ENCODE measurements at places on chromosomes 5 and 9. TPM values are rescaled to one million over a fixed set of nuclear protein-coding genes. Genes with fewer than 3 reads are reported as not detected.

The PNPLA7 gene
- 2.0 TPM for total RNA-seq

The PTGES gene
- total RNA-seq, result 0.19 TPM

- no peak overlapping the region for H3K27ac ChIP-seq
- H3K36me3 ChIP-seq, result no peaks in the 10 kb centered on the region
- H3K27me3 ChIP-seq, result peaks cover 12% of the 10 kb centered on the region
- DNase-seq, result no peak
- H3K4me3 ChIP-seq, result no peak overlapping the region
Measured at GRCh38 chr9:120374239-120374638, 205.7 kb downstream of the CDK5RAP2 start.

- H3K36me3 ChIP-seq, result no peaks in the 10 kb centered on the region
- peak overlapping the region; percentile 89 for H3K4me3 ChIP-seq
- H3K27me3 ChIP-seq, result peaks cover 17% of the 10 kb centered on the region
Measured at GRCh38 chr9:120712539-120713031, 1.7 kb downstream of the MEGF9 start.

DNA sequence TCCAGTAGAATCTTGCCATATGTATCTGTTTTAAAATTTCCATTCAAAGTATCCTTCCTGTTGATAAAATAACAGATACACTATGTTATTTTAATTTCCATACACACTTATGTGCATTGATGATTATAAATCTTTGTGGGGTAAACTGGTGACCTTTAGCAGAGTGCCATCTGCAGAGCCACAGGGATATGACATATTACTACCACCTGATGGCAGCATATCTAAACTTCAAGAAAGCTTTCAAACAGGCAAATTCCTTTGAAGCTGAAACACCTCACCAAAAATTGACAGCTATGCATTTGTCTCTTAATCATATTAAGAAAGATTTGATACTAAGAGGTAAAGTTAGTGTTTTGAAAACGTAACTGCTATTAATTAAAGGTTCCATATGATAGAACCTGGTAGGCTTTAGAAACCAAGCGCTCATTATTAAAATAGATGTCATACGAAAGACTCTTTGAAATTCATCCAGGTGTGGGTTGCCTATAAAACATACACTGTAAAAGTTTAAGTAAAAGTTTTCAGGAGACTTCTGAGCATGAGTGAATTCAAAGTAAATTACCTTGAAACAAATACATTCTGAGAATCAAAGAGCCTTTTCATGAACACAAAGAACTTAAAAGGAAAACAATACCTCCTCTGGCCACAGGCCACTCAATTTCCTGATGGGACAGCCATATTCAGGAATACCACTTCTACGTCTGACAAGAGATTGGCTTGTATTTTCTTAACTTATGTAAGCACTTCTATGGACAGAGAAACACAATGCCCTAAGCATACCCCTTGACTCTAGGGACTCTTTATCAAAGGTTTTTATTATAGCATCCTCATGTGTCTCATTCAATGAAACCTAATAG lies 93.3 kb downstream of the KIAA0825 start:
- no peaks in the 10 kb centered on the region for H3K27me3 ChIP-seq
- H3K4me1 ChIP-seq, result peaks cover 13% of the 10 kb centered on the region
- no peaks in the 10 kb centered on the region for H3K36me3 ChIP-seq
- no peak overlapping the region for H3K4me3 ChIP-seq

- H3K27me3 ChIP-seq, result no peaks in the 10 kb centered on the region
- no peak overlapping the region for H3K27ac ChIP-seq
Measured at GRCh38 chr5:77994943-77995342, 218.8 kb upstream of the TBCA start.

The SPACA9 gene
- total RNA-seq, result 3.1 TPM

DNA sequence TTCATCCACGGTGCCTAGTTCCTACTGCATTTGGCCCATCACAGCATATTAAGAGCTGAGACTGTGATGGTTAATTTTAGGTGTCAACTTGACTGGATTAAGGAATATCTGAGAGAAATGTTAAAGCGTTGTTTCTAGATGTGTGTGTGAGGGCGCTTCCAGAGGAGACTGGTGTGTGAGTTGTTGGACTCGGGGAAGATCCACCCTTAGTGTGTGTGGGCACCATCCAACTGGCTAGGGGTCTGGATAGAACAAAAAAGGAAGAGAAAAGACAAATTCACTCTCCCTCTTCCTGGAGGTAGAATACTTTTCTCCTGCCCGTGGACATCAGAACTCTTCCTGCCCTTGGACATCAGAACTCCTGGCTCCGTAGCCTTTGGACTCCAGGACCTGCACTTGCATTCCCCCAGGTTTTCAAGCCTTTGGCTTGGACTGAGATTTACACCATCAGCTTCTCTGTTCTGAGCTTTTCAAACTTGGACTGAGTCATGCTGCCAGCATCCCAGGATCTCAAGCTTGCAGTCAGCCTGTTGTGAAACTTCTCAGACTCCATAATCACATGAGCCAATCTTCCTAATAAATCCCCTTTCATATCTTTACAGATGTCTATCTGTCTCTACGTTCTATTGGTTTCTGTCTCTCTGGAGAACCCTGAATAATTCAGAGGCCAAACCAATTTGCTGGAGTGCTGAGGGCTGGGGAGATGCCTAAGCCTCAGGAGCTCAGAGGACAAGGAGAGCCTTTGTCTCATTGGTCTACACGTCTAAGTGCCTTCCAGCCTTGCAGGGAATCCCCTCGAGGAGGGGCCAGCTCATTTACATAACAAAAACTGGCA lies 164.5 kb downstream of the DCP2 start:
- no peak overlapping the region for H3K4me3 ChIP-seq
- H3K4me1 ChIP-seq, result no peaks in the 10 kb centered on the region
- DNase-seq, result peak; percentile 42
- H3K27ac ChIP-seq, result no peak overlapping the region
- no peaks in the 10 kb centered on the region for H3K27me3 ChIP-seq
- peaks cover 97% of the 10 kb centered on the region for H3K36me3 ChIP-seq

DNA sequence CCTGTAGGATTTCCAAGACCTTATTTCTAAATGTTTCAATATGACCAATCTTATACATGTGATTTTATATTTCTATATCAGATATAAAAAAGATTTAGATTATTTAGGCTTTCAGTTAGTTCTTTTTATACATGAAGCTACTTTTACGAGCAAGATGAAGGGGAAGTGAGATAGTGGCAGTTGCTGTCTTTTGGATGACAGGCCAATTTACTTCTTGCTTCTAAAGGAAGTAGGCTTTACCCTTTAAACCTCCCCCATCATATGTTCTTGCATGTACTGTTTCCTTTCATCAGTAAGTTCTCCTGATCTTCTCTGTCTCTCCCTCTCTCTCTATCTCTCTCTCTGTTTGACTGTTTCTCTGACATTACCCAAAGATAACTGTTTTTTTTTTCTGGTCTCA lies 4.0 kb upstream of the TYRP1 start:
- no peak for DNase-seq
- no peaks in the 10 kb centered on the region for H3K36me3 ChIP-seq
- no peaks in the 10 kb centered on the region for H3K27me3 ChIP-seq
- H3K4me3 ChIP-seq, result no peak overlapping the region
- H3K27ac ChIP-seq, result no peak overlapping the region

The LPAR1 gene
- 7.0 TPM for total RNA-seq

GRCh38 chr5:23840083-23840482 lies 332.7 kb downstream of the PRDM9 start:
- no peak overlapping the region for H3K27ac ChIP-seq
- H3K4me3 ChIP-seq, result no peak overlapping the region
- H3K36me3 ChIP-seq, result no peaks in the 10 kb centered on the region
- no peak for DNase-seq

- no peaks in the 10 kb centered on the region for H3K27me3 ChIP-seq
- peaks cover 51% of the 10 kb centered on the region for H3K36me3 ChIP-seq
- H3K4me3 ChIP-seq, result peak overlapping the region; percentile 91
- DNase-seq, result no peak
Measured at GRCh38 chr9:89319015-89319905, 960 bp downstream of the SECISBP2 start.

GRCh38 chr5:111511831-111512374 lies 432 bp downstream of the STARD4 start:
- H3K27ac ChIP-seq, result peak overlapping the region; percentile 75
- no peaks in the 10 kb centered on the region for H3K36me3 ChIP-seq
- H3K27me3 ChIP-seq, result no peaks in the 10 kb centered on the region

The GDA gene
- total RNA-seq, result 5.0 TPM

DNA sequence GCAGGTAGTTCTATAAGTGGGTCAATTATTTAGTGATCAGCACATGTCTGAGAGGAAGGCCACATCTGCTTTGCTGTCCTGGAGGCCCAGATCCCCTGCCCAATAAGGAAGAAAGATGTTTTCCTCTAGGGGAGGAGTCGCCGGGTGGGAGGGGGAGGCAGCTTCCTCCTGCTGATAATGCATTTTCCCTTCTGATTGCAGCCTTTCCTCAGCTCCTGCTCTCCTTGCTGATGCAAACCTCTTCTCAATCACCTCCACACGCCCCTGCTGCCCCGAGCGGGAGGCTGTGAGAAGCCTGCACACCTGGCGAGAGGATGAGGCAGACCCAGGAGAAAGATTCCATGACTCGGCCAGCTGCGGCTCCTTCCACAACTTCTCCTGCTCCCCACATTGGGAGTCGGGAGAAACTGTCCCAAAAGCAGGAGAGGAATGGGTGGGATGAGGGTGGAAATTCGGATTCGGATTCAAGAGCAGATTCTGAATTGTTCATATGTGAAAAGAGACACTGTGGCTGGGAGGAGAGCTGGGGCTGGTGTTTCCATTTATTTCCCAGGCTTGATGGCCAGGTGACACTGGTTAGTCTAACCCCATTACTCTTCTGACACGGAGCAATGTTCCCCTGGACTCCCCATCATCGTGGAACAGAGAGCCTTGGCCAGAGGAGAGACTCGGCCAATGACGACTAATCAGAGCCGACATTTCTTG lies 6.8 kb upstream of the NTNG2 start:
- no peaks in the 10 kb centered on the region for H3K36me3 ChIP-seq
- peak; percentile 80 for DNase-seq
- no peak overlapping the region for H3K4me3 ChIP-seq
- peaks cover 34% of the 10 kb centered on the region for H3K27me3 ChIP-seq
- no peak overlapping the region for H3K27ac ChIP-seq
- H3K4me1 ChIP-seq, result no peaks in the 10 kb centered on the region

DNA sequence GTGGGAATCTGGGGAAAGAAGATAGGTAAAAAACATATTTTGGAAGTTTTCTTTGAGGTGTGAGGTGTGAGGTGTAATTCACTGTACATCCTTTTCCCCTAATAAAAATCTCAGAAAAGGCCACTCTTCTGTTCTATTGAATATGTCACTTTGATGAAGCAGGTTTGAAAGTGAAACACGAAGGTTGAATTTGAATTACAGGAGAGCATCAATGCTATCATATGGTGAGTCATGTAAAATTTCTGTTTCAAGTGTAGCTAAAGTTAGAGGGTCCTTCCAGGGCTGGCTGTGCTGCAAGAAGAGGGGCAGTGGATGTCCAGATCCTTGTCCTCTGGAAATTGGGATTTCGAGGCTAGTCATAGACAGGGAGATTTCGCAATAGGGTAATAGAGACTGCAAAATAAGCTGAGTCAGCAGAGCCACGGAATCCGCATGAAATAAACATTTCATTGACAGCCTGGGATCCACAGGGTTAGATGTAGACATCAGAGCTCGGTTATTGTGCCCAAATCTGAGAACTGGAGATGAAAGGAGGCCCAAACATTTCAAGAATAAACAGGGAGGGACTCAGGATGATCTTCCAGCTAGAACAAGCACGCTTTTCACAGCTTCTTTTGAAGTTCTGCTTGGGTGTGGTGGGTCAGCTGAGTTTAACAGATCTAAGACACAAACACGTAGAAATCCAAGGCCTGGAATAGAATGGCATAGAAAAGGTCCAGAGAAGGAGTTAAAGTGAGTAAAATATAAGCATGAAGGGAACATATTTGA lies 194.4 kb upstream of the CDKN2B start:
- H3K4me1 ChIP-seq, result peaks cover 3% of the 10 kb centered on the region
- no peak overlapping the region for H3K27ac ChIP-seq
- H3K27me3 ChIP-seq, result peaks cover 9% of the 10 kb centered on the region
- no peak for DNase-seq
- H3K36me3 ChIP-seq, result no peaks in the 10 kb centered on the region

The GRIN1 gene
- 0.35 TPM for total RNA-seq

The PCSK1 gene
- not detected for total RNA-seq

The APC gene
- 87.6 TPM for total RNA-seq

- no peak for DNase-seq
- H3K27me3 ChIP-seq, result no peaks in the 10 kb centered on the region
- H3K4me3 ChIP-seq, result no peak overlapping the region
- no peaks in the 10 kb centered on the region for H3K36me3 ChIP-seq
Measured at GRCh38 chr5:151708126-151708525, 21.4 kb upstream of the SPARC start.

- H3K4me1 ChIP-seq, result peaks cover 25% of the 10 kb centered on the region
- no peaks in the 10 kb centered on the region for H3K36me3 ChIP-seq
- peak overlapping the region; percentile 14 for H3K27ac ChIP-seq
Measured at GRCh38 chr5:124583469-124584350, 162.7 kb downstream of the ZNF608 start.

- no peak overlapping the region for H3K4me3 ChIP-seq
- H3K27ac ChIP-seq, result no peak overlapping the region
- H3K36me3 ChIP-seq, result no peaks in the 10 kb centered on the region
- no peaks in the 10 kb centered on the region for H3K27me3 ChIP-seq
Measured at GRCh38 chr9:85501456-85501855, 240.3 kb downstream of the AGTPBP1 start.

The SPATA31E1 gene
- total RNA-seq, result not detected

- H3K27me3 ChIP-seq, result no peaks in the 10 kb centered on the region
- H3K27ac ChIP-seq, result no peak overlapping the region
- no peaks in the 10 kb centered on the region for H3K36me3 ChIP-seq
- no peaks in the 10 kb centered on the region for H3K4me1 ChIP-seq
Measured at GRCh38 chr5:178361657-178362445, 129.2 kb upstream of the PHYKPL start.

- H3K36me3 ChIP-seq, result no peaks in the 10 kb centered on the region
- DNase-seq, result no peak
- no peaks in the 10 kb centered on the region for H3K4me1 ChIP-seq
- H3K4me3 ChIP-seq, result no peak overlapping the region
- no peak overlapping the region for H3K27ac ChIP-seq
Measured at GRCh38 chr9:5499889-5500398, 10.4 kb upstream of the PDCD1LG2 start.

The ANXA6 gene
- total RNA-seq, result 235 TPM

- no peak overlapping the region for H3K4me3 ChIP-seq
- H3K27ac ChIP-seq, result no peak overlapping the region
- H3K4me1 ChIP-seq, result no peaks in the 10 kb centered on the region
- peaks cover 9% of the 10 kb centered on the region for H3K27me3 ChIP-seq
Measured at GRCh38 chr9:108100571-108100970, 611.0 kb upstream of the KLF4 start.

The PCDHB11 gene
- total RNA-seq, result 2.6 TPM

The CLIC3 gene
- total RNA-seq, result 0.46 TPM

DNA sequence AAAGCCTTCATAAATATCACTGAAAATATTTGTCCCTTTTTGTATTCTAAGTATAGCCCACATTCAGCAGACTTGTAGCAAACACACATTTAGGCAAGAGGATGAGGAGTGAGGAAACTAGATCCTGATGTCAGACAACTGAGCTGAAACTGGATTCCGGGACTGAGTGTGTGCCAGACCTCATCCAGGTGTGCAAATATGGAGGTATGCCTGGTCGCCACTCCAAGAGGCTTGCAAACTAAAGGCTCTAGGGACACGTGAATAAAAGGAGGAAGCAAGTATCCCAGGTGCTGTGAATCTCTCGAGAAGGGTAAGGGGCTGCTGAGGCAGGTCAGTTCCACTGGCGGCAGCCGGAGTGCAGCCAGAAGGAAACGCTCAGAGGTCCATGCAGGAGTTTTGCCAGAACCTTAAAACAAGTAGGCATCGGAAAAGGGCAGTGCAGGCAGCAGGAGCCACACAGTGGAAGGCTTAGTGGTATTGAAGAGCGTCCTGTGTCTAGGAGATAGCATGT lies 77.4 kb upstream of the ALDH1B1 start:
- peaks cover 5% of the 10 kb centered on the region for H3K27me3 ChIP-seq
- no peak overlapping the region for H3K27ac ChIP-seq
- peaks cover 8% of the 10 kb centered on the region for H3K4me1 ChIP-seq
- no peak for DNase-seq
- no peaks in the 10 kb centered on the region for H3K36me3 ChIP-seq

GRCh38 chr9:133707065-133707762 lies 30.9 kb downstream of the SARDH start:
- H3K27me3 ChIP-seq, result no peaks in the 10 kb centered on the region
- no peaks in the 10 kb centered on the region for H3K4me1 ChIP-seq
- peak; percentile 43 for DNase-seq
